ENCODE measurements at places on chromosomes 4 and X.
A peak's percentile ranks its signal among the peaks of the same experiment; 100 is the strongest.

GRCh38 chr4:169103966-169104412 is 93.9 kb upstream of the CBR4 start:
- DNase-seq: no peak

DNA sequence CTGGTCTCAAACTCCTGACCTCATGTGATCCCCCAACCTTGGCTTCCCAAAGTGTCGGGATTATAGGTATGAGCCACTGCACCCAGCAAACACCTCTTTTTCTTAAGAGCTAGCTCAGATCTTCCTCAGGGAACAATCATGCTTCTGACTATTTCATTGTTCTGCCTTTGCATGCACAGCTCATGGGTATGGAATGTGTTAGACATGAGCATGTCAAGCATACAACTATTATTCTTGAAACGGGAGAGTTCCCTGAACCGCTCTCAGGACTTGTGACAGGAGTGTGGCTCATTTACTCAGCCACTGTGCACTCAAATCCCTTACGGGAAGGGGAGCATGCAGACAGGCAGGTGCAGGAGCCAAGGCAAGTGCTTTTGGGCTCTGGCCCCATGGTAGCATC is 231.7 kb upstream of the TAPT1 start:
- no peak for DNase-seq

DNA sequence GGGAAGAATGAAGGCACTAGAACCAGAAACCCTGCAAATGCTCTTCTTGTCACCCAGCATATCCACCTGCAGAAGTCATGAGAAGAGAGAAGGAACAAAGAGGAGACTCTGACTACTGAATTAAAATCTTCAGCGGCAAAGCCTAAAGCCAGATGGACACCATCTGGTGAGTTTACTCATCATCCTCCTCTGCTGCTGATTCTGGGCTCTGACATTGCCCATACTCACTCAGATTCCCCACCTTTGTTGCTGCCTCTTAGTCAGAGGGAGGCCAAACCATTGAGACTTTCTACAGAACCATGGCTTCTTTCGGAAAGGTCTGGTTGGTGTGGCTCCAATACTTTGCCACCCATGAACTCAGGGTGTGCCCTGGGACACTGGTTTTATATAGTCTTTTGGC is 181.7 kb downstream of the AR start:
- no peak for DNase-seq

- DNase-seq: no peak
Measured at GRCh38 chr4:41267997-41268396, 11.3 kb downstream of the UCHL1 start.

GRCh38 chr4:159828687-159829086 is 725.8 kb downstream of the RAPGEF2 start:
- no peak for DNase-seq

GRCh38 chrX:118499295-118499694 is 3.7 kb downstream of the DOCK11 start:
- no peak for DNase-seq

DNA sequence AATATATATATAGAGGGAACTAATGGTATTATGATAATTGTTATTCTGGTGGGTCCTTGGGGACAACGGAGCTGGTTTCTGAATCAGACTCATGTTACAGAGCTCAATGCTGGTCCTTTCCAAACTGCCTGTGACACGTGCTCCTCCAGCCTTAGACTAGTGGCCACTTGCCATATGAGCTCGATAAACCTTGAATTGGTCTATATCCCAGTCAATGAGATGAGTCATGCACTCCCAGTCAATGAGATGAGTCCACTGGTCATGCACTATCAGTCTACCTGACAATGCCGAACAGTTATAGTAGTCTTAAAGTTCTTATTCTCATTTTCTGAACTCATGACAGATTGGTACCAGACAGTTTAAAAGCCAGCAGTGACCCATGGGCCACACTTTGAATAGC is 325.2 kb downstream of the LDB2 start:
- DNase-seq: no peak

- no peak for DNase-seq
Measured at GRCh38 chr4:89754531-89754930, 82.4 kb downstream of the SNCA start.

DNA sequence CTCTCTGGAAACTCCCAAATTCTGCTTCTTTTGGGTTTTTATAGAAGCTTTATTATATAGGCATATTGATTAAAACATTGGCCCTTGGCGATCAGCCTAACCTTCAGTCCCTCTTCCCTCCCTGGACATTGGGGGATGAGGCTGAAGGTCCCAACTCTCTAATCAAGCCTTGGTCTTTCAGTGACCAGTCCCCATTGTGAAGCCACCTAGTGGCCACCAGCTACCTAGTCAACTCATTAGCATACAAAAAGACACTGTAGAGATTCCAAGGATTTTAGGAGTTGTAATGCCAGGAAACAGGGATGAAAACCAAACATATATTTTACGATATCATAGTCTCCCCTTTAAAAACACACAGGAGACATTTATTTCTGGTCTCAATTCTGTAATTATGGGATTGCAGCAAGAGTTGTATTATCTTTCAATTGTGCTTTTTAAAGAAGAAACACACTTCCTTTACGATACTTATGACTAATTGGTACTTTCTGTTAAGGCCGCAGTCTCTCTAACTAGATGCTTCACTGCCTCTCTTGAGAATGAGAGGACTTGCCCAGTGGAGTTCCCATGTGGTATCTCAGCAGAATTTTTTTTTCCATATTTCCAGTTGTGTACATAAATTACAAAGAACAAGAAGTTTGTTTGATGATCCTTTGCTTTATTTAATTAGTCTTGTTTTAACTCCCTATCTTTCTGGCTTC is 58.2 kb downstream of the WDR17 start:
- DNase-seq: no peak

- no peak for DNase-seq
Measured at GRCh38 chr4:16659079-16659478, 239.4 kb downstream of the LDB2 start.

GRCh38 chr4:6395466-6396228 is 76.8 kb downstream of the PPP2R2C start:
- DNase-seq: no peak

DNA sequence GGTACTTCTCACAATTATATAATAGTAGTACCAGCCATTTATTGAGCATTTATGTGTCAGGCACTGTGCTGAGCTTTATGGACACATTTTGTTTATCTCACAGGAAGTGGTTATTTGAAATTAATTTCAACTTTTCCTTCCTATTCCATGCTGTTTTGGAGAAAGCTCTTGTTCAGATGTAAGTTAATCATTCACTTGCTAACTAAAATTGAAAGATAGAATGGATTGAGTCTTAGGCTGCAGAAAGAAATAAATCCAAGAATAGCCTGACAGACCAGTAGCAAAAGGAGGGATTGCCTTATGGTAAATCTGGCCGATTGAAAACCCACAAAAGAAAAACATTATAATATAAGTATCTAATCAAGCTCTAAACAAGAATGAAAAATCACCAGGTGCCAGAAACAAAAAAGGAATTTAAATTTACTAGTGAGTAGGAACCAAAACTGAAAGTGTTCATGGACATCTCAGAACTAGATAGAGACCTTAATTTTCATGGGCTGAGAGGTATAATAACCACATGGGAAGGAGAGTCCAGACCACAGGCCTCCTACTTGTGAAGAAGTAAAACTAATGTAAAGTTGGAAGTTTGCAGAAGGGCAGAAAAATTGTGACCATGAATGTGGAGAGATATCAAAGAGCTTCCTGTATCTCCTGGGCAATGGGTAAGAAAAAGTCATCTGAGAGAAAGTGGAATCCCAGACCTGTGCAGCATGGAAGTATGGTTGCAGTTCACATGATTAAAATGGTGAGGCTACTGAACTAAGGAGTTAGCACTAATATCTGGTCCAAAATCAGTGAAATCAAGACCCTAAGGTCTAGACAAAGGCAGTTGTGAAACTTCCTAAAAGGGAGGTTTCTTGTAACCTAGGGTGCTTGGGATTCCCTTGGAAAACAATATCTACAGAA is 38.0 kb downstream of the RADX start:
- DNase-seq: no peak

- no peak for DNase-seq
Measured at GRCh38 chrX:24377911-24378468, 17.6 kb downstream of the SUPT20HL1 start.

- no peak for DNase-seq
Measured at GRCh38 chr4:106385853-106386393, 17.3 kb upstream of the GIMD1 start.

DNA sequence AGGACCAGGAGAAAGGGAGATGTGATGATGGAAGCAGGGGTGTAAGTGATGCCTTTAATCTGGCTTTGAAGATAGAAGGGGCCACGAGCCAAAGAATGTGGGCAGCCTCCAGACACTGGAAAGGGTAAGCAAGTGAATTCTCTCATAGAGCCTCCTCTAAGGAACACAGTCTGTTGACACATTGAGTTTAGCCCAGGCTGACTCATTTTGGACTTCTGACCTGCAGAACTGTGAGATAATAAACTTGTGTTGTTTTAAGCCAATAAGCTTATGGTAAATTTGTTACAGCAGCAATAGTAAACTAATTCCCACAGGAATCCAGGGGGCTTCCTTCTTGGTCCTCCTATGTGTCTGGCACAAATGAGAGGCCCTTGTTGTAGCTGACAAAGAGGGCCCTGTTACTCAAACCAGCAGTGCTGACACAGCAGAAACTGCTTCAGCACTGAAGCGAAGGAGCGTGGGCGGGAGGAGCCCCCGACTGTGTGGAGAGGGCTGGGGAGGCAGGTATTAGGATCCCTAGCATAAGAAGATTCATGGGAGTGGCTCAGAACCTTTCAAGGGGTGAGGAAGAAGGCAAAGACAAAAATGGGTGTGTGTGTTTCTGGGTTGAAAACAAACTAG is 268.7 kb downstream of the NR3C2 start:
- DNase-seq: no peak

GRCh38 chr4:62279689-62280088 is 1079.6 kb downstream of the ADGRL3 start:
- no peak for DNase-seq

DNA sequence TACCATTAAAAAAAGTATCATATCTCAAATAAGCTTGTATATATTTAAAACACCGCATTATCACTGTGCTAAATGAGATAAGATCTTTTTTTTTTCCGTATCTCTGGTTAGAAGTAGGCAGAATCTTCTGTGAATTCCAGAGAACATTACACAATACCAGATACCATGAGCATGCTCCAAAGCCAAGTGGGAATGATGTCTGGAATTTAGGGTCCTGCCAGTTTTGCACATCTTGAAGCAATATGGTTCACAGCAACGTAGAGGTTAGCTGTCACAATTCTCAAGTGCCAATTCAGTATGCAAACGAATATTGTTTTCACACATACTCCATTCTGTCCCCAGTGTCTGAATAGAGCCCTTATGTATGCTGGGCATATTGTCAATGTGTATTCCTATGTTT is 127.5 kb upstream of the NEIL3 start:
- no peak for DNase-seq

DNA sequence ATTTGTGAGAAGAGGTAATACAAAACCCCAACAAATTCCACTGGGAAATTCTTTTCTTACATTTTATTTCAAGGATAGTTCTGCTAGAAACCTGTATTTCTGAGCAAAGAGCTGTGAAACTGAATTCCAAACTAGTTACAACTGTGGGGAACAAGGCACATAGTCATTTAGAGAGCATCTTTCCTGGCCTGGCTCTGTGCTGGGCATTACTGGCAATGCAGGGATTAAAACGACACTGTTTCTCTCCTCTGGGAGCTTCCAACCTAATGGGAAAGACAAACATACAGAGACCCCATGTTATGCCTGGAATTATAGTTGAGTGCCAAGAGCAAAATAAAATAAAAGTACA is 36.5 kb downstream of the SUPT20HL1 start:
- DNase-seq: no peak

DNA sequence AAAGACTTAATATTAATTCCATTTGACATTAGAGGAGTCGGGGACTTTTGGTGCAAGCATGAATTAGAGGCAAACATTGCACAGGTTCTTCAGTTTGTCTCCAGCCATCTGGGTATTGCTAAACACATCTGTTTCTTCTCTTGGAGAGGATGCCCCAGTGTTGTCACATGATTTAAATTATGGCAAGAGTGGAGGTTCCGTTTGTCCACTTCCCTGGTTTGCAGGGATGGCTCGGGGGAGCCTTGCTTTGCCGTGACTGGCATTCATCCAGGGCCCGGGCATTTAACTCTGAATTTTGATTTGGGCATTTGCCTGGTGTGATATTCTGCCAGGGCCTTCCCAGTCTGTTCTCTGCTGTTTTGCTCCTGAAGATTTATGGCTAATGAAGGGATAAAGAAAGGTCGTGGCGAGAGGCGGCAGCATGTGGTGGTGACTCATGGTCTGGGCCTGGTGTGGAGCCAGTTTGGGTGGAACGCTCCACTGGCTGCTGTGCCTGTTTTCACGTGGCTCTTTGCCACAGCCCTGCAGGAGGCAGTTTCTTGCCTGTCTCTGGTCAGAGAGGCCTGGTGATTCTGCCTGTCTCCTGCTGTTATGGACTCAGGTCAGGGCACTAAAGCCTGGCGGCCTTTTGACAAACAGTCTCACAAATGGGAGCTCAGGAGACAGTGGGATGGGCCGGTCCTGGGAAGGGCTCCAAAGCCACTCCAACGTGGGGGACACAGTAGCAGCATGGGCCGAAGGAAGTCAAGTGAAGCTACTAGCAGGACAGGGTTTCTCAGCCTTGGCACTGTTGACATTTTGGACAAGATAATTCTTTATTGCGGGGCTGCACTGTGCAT is 99.4 kb upstream of the PGRMC2 start:
- peak; percentile 88 for DNase-seq

DNA sequence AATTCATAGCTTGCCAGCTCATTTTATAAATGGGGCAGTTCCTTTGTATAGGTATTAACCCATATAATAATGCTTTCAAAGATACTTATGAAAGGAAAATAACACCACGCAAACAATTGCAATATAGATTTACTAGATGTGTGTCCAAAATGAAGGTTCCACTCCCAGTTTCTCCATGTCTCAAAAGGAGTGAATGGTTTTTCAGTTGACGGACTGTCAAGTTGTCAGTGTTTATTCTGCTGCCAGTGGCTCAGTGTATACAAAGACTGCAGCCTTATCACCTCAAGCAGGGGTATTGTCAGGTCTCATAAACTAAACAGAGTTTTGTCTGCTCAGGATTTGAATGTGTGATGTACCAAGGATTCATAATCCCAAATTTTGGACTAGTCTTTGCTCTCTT is 585.3 kb upstream of the ATOH1 start:
- DNase-seq: no peak

GRCh38 chr4:2059046-2059725 is at the start of gene NAT8L:
Gene NAT8L (plus strand): TSS chr4:2059327. CDS start chr4:2059512, 185 bp downstream.
- DNase-seq: no peak

DNA sequence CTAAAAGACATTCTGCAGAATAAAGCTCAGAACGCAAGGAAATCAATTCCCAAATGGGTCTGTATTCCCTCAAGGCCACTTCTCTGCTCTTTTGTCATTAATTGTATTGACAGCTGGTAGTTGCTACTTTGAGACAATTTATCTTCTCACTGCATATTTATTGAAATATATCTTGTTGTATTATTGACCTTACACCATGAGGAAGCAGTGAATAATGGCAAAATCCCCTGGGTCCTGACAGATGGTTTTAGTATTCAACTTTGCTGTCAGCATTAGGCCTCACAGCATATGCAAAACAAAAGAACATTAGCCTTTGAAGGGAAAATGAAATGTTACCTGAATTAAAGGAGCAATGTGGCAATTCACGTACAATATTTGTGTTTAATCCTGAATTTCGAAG is 406.1 kb upstream of the TRAM1L1 start:
- no peak for DNase-seq

Data from non-pigmented ciliary epithelial cell (primary cell).